Epithelial cell of umbilical artery (primary cell): ENCODE measurements at places on chromosomes 4 and X. TPM values are rescaled to one million over a fixed set of nuclear protein-coding genes. Genes with fewer than 3 reads are reported as not detected.

Gene TEX13B
- total RNA-seq = not detected in 2 replicates

Gene CXorf49
- not detected in 2 replicates for total RNA-seq

Gene CDKL5
- total RNA-seq = 0.97 and 1.2 TPM in 2 replicates

Gene GPRIN3
- total RNA-seq = 1.8 and 8.8 TPM in 2 replicates

Gene CT45A5
- not detected in 2 replicates for total RNA-seq

Gene MECP2
- total RNA-seq = 19.8 and 21.0 TPM in 2 replicates

Gene GPRASP1
- total RNA-seq = 0.65 and 1.5 TPM in 2 replicates

Gene SSX2
- total RNA-seq = not detected in 2 replicates

Gene USP17L5
- not detected in 2 replicates for total RNA-seq

Gene DMRTC1
- total RNA-seq = not detected in 2 replicates

Gene ENPEP
- total RNA-seq = 0.30 TPM in 1 of 2 replicates, not detected in the other

Gene AFF2
- not detected in 2 replicates for total RNA-seq

Gene CYBB
- not detected in 2 replicates for total RNA-seq

Gene PF4V1
- not detected in 2 replicates for total RNA-seq

Gene ABLIM2
- total RNA-seq = under 0.01 and 5.0 TPM in 2 replicates

Gene BMPR1B
- total RNA-seq = 0.15 and 0.65 TPM in 2 replicates

Gene DUX4
- not detected in 2 replicates for total RNA-seq

Gene FABP2
- total RNA-seq = not detected in 2 replicates

Gene IL2RG
- not detected in 2 replicates for total RNA-seq

Gene HPSE
- 2.3 and 7.6 TPM in 2 replicates for total RNA-seq

Gene DDX53
- not detected in 2 replicates for total RNA-seq

Gene IL2
- total RNA-seq = not detected in 2 replicates

Gene PDE6B
- total RNA-seq = 7.5 and 10.2 TPM in 2 replicates

Gene CNKSR2
- under 0.01 TPM in 1 of 2 replicates, not detected in the other for total RNA-seq

Gene STARD8
- 3.2 and 6.1 TPM in 2 replicates for total RNA-seq

Gene MAGEA11
- not detected in 2 replicates for total RNA-seq

Gene KLF8
- total RNA-seq = under 0.01 TPM in 1 of 2 replicates, not detected in the other

Gene ELOVL6
- 7.8 and 11.6 TPM in 2 replicates for total RNA-seq

Gene TXK
- total RNA-seq = 0.65 and 1.7 TPM in 2 replicates

Gene TMEM144
- total RNA-seq = 2.9 and 8.1 TPM in 2 replicates

Gene RHOH
- total RNA-seq = under 0.01 TPM in 1 of 2 replicates, not detected in the other

Gene CT45A10
- total RNA-seq = not detected in 2 replicates

Gene UGT2B11
- total RNA-seq = not detected in 2 replicates
